ENCODE measurements at places on chromosomes 4 and X.

GRCh38 chrX:12988797-12989196 lies 13.9 kb downstream of the TMSB4X start:
- no peak for DNase-seq

- DNase-seq = no peak
Measured at GRCh38 chrX:15530318-15530717, 29.7 kb downstream of the BMX start.

DNA sequence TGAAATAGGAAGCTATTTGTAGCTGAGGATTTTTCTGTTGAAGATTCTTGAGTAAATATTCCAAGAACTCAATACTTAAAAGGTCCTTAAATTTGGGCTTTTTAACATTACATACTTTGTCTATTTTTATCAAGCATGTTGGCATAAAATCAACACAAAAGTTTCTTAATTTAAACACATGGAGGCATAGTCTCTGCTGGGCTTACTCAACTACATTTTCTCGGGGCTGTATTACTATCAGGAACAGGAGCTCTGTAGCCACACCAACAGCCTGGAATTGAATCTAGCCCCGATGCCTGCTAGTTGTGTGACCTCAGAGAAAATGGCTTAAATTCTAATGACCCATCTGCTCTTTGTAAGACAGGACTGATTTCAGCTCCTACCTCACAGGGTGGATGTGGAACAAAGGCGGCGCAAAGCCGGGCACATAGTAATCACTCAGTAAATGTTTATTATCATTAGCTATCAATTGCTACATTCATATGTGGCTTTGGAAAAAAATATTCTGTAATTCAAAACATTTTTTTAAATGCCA lies 207.0 kb downstream of the NSUN7 start:
- no peak for DNase-seq

- DNase-seq = no peak
Measured at GRCh38 chr4:156503119-156503518, 468.5 kb downstream of the PDGFC start.

- no peak for DNase-seq
Measured at GRCh38 chr4:75844151-75844662, 58.0 kb downstream of the PPEF2 start.

Data from stimulated activated CD8-positive, alpha-beta memory T cell treated with anti-CD3 and anti-CD28 coated beads, Interleukin-2, amount 100 ng/mL, for 48 hours (primary cell).